Caki2 (cell line): ENCODE measurements at places on chromosomes 7 and 10. TPM values are rescaled to one million over a fixed set of nuclear protein-coding genes. Genes with fewer than 3 reads are reported as not detected.

ADAMTS14 gene
- total RNA-seq = 0.37 and 1.0 TPM in 2 replicates

EIF5AL1 gene
- total RNA-seq = 0.09 and 0.24 TPM in 2 replicates

GPC2 gene
- total RNA-seq = 1.4 and 1.6 TPM in 2 replicates

CROT gene
- 1.0 and 8.6 TPM in 2 replicates for total RNA-seq

TMEM236 gene
- 0.14 TPM in 1 of 2 replicates, not detected in the other for total RNA-seq

CPVL gene
- total RNA-seq = not detected in 2 replicates

GATA3 gene
- total RNA-seq = 0.34 and 1.7 TPM in 2 replicates

VWDE gene
- total RNA-seq = 3.8 and 4.1 TPM in 2 replicates

CLEC5A gene
- not detected in 2 replicates for total RNA-seq
